ENCODE measurements at places on chromosomes 3 and 15.
A peak's percentile ranks its signal among the peaks of the same experiment; 100 is the strongest.

DNA sequence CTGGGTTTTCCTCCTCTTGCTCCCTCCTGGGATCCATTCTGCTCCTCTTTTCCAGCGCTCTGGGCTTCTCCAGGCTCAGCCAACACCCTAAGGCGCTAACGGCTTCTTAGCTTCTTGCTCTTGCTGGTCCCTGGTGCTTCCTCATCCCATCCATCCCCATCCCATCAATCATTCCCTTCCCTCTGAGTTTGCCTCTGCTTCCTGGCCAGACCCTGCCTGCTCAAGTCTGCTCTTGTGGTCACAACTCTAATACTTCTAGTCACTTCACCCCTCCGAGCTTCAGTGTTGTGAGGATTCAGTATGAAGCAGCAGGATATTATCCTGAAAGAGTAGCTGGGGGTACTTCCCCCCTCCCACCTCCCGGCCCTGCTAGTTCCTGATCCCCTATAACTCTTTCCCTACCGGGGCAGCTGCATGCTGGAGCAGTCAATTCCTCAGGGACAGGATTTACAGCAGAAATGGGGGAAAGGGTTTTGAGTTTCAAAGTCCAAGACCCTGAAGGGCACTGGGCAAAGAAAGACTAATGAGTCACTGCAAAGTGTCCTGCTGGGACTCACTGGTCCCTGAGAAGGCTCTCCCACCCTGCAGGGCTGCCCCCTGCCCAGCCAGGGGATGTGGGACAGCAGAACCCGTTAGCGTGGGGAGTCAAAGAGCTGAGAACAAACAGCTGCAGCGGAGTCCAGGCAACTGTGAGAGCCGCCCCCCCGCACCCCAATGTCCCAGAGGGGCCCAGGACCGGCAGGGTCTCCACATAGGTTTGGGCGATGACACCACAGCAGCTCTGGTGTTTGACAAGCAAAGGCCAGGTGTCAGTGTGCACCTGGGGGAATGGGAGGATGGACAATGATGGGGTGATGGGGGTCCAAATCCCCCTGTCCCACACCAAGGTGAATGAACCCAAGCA lies 2.3 kb upstream of the SYNM start:
- no peak for DNase-seq

DNA sequence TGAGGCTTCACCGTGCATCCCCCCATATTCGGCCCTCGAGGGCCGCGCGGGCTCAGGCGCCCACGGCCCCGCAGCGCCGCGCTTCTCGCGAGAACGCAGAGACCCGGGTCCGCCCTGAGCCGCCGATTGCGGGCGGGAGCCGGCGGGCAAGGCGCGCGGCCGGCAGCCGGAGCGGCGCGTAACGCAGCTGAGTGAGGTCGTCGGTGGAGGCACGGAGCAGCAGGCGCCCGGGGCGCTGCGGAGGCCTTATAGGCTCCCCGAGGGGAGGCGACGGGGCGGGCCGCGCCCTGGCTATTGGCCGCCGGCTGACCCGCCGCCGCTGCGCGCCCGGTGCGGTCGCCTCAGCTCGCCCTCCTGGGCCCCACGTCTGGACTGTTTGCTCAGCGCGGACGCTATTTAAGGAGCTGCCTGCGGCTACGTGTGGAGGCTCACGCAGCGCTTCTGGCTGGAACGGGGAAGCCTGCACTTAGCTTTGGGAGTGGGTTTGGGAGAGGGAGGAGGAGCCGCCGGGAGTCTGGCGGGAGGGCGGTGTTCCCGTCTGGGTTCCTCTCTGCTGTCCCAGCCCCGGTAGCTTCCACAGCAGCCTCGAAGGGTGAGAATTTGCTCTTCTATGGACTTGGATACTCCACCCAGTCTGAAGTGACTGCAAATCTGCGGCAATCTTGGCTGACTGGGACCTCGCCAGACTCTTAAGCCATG lies at the start of gene PLOD2:
Gene PLOD2, minus strand, starts transcription at position 221 of the 699 bp plus-strand sequence. Its CDS starts 195 bp downstream, at position 26.
- DNase-seq, result peak; percentile 75

GRCh38 chr3:27616031-27616430 lies 106.1 kb downstream of the EOMES start:
- DNase-seq, result no peak

DNA sequence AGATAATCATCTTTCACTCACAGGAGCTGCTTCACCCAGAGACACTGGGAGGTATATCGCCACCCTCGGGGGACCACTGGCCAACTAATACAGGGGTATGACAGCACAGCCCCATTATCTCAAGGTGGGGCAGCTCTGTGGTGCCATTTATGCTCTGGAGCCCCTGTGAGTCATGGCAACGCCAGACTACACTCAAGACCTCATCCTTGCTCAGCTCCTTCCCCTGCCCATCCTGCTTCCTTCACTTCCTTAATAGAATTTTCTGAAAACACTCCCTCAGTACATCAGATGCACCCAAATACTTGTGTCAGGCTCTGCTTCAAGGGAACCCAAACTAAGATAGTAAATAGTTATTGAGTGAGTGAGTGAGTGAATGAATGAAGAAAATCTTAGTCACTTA lies 45.7 kb downstream of the TRIM42 start:
- DNase-seq, result no peak

DNA sequence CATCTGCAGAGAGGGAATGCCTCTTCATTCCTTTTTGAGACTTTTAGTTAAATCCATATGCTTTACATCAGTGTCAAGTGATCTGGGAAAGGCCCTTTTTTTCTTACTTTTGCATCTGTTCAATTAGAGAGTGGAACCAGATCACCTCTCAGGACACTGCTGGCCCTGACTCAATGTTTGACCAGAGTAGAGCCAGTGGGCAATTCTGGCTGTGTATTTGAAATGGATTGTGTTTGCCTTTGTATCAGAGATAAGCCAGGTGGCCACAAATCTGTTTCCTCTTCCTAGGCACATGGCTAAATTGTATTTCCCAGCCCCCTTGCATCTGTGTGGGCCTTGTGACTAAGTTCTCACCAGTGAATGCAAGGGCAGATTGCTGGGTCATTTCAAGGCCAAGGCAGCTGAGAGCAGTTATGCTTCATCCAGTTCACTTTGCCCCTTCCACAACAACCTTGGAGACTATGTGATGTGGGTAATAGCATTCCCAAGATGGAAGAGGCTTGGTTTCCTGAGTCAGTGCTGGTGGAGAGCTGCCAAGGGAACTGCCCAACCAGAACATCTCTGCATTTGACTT lies 75.6 kb upstream of the CACNA2D3 start:
- DNase-seq, result no peak

- no peak for DNase-seq
Observed at GRCh38 chr3:116341381-116341780, 103.9 kb downstream of the LSAMP start.

DNA sequence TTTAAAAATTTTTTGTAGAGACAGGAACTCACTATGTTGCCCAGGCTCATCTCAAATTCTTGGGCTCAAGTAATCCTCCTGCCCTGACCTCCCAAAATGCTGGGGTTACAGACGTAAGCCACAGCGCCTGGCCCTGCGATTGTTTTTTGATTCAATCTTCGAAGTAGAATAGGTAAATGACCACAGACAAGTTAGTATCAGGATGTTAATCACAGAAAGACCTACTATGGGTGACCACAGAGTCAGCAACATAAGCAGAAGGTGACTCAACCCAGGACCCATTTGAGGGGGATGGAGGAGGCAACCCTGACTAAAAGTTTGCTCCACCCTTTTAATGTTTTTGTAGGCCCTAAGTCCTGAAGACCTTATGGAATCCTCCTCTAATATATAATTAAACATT lies 10.0 kb upstream of the USP3 start:
- DNase-seq, result no peak

GRCh38 chr15:67082007-67082536 lies 16.7 kb downstream of the SMAD3 start:
- no peak for DNase-seq

GRCh38 chr15:43991206-43991605 lies 164.4 kb downstream of the WDR76 start:
- DNase-seq, result no peak

DNA sequence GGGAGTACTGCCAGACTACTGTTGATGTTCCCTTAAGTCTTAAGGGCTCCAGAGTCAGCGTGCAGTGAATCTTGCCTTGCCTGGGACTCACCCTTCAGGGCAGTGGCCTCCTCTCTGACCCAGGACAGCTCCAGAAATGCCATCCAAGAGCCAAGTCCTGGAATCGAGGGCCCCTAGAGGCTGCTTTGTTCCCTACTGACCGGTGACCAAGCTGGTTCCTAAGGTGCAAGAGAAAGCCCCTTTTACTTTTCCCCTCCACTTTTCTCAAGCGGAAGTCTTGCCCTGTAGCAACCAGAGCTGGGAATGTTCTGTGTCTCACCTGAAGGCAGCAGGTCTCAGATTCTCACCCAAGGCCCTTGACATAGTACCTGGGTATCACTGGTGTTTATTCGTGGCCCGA lies 238.0 kb downstream of the DOCK3 start:
- DNase-seq, result no peak

- DNase-seq, result no peak
Observed at GRCh38 chr3:89260721-89261120, 153.3 kb downstream of the EPHA3 start.

DNA sequence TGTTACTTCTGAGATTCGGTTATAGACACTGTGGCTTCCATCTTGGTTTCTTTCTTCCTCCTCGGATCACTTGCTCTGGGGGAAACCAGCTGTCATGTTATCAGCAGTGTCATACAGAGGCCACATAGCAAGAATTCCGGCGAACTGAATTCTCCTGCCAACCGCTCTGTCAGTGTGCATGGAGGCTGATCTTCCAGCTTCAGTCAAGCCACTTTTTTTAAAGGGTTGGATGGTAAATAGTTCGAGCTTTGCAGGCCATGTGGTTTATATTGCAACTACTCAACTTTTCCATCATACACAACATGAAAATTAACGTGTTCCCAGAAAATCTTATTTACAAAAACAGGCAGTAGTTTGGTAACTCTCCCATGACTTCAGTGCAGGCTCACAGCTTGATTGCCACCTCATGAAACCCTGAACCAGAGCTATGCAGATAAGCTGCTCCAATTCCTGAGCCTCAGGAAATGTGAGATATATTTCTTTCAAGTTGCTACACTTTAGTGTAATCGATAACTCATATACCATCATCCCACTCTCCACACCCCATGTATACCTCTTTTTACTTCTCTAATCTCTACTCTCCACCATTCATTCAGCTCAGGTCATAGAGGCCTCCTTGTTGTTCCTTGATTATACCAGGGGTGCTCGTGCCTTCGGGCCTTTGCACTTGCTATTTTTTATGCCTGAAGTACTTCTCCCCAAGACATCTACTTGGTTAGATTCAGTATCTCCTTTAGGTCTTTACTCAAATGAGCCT lies 7.2 kb downstream of the RPL22L1 start:
- no peak for DNase-seq

DNA sequence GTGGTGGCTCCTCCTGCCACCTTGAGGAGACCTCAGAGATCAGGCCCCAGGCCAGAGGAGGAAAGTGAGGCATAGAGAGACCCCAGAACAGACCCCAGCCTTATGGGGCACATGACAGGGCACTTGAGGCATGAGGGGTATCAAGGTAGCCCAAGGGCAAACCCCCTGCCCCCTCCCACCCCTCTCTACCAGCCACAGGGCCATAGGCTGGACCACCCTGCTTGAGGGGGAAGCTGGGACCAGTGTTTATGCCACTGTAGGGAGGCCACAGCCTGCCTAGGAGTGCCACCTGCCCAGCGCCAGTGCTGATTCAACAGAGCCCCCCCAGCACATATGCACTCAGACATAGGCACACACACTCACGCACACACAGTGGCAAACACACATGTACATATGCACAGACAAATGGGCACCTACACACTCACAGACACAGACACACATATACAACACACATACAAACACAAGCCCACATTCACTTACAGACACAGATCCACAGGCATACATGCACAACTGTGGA lies 10.3 kb downstream of the MYL3 start:
- peak; percentile 34 for DNase-seq

GRCh38 chr3:4409971-4410573 lies 57.0 kb downstream of the SUMF1 start:
- no peak for DNase-seq

GRCh38 chr3:15519096-15519495 lies 2.4 kb downstream of the COLQ start:
- no peak for DNase-seq

Data from suprapubic skin (tissue), 4 donors.